ENCODE measurements at places on chromosomes 7 and 10. TPM values are rescaled to one million over a fixed set of nuclear protein-coding genes. Genes with fewer than 3 reads are reported as not detected.

CHAT gene
- total RNA-seq = not detected

TLX1 gene
- total RNA-seq = not detected

ZNF22 gene
- total RNA-seq = 15.2 TPM

NXPH1 gene
- not detected for total RNA-seq

DKK1 gene
- 165 TPM for total RNA-seq

MRLN gene
- total RNA-seq = not detected

TMEM273 gene
- under 0.01 TPM for total RNA-seq

CDHR1 gene
- total RNA-seq = under 0.01 TPM

MOGAT3 gene
- not detected for total RNA-seq

CLRN3 gene
- not detected for total RNA-seq

HOXA3 gene
- total RNA-seq = 1.8 TPM

PON1 gene
- total RNA-seq = not detected
